ENCODE measurements at places on chromosomes 7 and 10. TPM values are rescaled to one million over a fixed set of nuclear protein-coding genes. Genes with fewer than 3 reads are reported as not detected.

The OTUD1 gene
- total RNA-seq, result 16.8 TPM

The CYP2C19 gene
- not detected for total RNA-seq

The TRIM56 gene
- 72.3 TPM for total RNA-seq

The OR13A1 gene
- 0.10 TPM for total RNA-seq

The SLC16A12 gene
- total RNA-seq, result not detected

The SEMA4G gene
- total RNA-seq, result 1.1 TPM

The CHAT gene
- not detected for total RNA-seq

The FFAR4 gene
- not detected for total RNA-seq

The GOLGA7B gene
- total RNA-seq, result 12.2 TPM

The LBX1 gene
- total RNA-seq, result not detected

The TMEM229A gene
- not detected for total RNA-seq

The IL15RA gene
- 16.5 TPM for total RNA-seq

GRCh38 chr10:113093188-113094113 is 143.4 kb downstream of the TCF7L2 start:
- no peak for DNase-seq

- DNase-seq, result peak; percentile 30
These were observed 69.5 kb upstream of the VOPP1 start for GRCh38 chr7:55641811-55642210.

DNA sequence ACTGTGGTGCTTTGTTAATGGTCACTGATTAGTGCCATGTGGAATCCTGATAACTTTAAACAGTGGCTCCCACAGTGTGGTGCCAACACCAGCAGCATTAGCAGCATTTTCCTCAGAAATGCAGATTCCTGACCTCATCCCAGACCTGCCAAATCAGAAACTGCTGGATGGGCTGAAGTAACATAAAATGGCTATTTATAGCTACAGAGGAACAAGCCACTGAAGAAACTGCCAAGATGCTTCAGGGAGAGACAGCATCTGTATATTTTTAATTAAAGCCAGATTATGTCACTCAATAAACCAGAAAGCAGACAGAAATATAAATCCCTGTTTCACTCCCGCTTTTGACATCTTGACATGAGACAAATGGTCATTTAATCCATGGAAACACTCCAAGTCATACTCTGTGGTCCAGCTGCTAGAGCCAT is 178.5 kb downstream of the AMPH start:
- DNase-seq, result no peak

DNA sequence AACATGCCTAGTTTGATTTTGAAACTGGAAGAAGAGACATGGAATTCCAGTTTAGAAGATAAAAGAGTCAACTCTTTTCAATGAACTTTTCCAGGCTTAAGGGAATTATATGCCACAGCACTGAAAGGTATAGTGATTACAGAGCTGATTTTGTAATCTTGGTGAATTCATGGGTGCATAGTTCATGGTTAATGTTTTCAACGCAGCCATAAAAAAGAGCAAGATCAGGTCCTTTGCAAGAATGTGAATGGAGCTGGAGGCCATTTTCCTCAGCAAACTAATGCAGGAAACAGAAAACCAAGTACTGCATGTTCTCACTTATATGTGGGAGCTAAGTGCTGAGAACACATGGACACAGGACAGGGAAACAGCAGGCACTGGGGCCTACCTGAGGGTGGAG is 94.2 kb downstream of the CUBN start:
- no peak for DNase-seq

DNA sequence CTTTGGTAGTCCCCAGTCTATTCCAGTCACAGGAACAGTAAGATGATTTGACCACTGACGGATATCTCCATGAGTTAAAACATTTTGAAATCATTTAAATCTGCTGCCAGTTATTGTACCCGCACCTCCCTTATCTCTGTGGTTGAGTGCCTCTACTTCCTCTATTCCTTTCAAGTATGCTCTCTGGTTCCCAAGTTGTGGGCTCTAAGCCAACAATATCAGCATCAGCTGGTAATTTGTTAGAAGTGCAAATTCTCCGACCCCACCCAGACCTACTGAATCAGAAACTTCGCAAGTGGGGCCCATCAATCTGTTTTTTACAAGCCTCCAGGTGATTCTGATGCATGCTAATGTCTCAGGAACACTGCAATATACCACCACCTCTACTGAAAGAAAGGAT is 235.5 kb downstream of the CCSER2 start:
- no peak for DNase-seq

DNA sequence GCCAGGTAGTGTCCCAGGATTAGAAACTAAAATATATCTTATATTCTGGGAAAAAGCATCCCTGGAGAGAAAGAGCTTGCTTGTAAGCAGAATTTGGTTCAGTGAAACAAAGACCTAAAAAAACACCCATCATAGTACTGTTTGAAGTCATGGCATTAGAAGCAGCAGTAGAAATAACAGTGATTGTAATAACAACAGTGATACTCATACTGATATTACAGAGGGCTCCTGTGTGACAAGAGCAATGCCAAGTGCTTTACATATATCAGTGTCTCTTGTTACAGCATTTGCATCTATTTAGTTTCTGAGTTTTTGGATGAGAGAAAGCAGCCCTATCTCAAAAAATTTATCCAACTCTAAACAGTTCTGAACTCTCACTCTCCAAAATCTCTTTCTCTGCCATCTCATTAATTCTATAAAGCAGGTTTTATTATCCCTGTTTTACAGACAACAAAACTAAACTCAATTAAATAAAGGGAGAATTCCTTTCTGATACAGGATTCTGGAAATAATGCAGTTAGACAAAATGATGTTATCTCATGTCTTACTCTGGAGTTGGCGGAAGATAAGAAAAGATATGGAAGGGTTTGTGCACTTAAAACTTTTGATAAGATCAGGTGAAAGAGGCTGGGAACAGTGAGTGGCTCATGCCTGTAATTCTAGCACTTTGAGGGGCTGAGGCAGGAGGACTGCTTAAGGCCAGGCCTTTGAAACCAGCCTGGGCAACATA is 146.5 kb upstream of the AOAH start:
- DNase-seq, result no peak

- no peak for DNase-seq
These were observed 473 bp upstream of the GPER1 start for GRCh38 chr7:1087465-1087814.

GRCh38 chr10:57141708-57142107 is 780.6 kb upstream of the ZWINT start:
- DNase-seq, result no peak

DNA sequence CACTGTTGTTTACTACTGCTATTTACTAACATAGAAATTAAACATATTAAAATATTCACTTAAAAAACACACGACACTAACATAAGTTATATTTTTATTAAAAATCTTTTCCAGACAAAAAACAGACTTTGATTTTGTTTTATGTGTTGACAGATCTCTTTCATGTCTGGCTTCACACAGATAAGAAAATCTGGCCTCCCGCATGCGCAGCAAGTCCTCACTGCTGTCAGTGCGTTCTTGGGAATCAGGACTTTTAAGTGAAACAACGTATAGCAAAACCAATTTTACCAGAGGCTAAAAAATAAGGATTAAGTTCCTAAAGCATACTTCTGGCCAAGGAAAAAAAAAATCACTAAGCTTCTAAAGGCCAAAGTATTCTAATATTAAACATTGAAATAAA is 1.2 kb upstream of the IDI1 start:
- peak; percentile 41 for DNase-seq

DNA sequence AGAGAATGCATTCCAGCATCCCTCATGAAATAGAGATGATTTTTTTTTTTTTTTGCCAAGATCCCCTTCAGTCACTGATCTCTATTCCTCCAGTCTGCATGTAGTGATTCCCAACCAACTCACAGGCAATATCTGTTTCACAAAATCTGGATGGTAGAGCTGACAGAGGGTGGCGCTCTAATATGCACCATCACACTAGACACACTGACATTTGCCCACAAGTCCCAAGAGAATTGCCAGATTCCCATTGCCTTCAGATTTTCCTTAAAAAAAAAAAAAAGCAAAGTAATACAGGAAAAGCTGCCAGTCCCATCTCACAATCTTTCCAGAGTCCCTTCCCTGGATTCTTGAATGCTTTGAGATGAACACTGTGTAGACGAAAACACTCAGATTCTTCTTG is 301.0 kb downstream of the SORCS1 start:
- no peak for DNase-seq

- DNase-seq, result no peak
These were observed 3.5 kb upstream of the WBP1L start for GRCh38 chr10:102740229-102740628.

- DNase-seq, result no peak
These were observed 441.9 kb downstream of the PARD3 start for GRCh38 chr10:34373211-34373610.

- no peak for DNase-seq
These were observed 165.2 kb downstream of the COBL start for GRCh38 chr7:51151455-51151854.

- no peak for DNase-seq
These were observed 24.7 kb downstream of the ADK start for GRCh38 chr10:74175510-74176379.

- peak; percentile 90 for DNase-seq
These were observed 83.0 kb upstream of the DUSP5 start for GRCh38 chr10:110414548-110415309.

DNA sequence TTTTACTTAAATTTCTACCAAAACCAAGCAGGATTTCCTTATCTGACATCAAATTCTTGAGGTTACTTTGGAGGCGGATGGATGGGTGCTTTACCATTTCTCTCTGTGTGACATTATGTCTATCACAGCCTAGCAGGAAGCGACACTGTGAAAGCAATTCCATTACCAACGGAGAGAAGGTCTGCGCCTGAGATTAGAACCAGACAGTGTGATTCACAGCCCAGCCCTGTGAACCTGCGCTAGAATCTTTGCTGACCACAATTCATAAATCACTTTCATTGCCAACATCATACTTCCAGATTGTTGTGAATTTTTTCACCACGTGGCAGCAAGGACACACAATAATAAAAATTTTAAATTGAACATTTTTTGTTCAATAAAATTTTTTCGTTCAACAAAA is 126.5 kb downstream of the CUBN start:
- DNase-seq, result peak; percentile 77

DNA sequence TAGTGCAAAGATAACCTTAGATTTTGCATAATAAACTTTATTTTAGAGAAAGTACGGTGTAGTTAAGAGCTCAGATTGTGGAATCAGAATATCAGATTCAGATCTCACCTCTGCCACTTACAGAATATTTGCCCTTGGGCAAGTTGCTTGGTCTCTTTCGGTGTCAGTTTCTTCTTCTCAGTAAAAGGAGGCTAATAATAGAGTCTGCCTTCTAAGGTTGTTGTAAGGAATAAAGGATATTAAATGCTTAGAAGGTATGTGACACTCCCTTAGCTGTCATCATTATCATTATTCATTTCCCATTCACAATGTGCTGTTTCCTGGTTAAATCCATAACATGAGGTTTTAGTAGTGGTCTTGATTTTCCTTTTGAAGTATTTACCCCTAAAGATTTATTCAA is 42.2 kb downstream of the MPLKIP start:
- DNase-seq, result no peak

- peak; percentile 9 for DNase-seq
These were observed 44.4 kb upstream of the SP4 start for GRCh38 chr7:21383227-21384220.

- no peak for DNase-seq
These were observed 55.3 kb upstream of the YAE1 start for GRCh38 chr7:39510864-39511354.

DNA sequence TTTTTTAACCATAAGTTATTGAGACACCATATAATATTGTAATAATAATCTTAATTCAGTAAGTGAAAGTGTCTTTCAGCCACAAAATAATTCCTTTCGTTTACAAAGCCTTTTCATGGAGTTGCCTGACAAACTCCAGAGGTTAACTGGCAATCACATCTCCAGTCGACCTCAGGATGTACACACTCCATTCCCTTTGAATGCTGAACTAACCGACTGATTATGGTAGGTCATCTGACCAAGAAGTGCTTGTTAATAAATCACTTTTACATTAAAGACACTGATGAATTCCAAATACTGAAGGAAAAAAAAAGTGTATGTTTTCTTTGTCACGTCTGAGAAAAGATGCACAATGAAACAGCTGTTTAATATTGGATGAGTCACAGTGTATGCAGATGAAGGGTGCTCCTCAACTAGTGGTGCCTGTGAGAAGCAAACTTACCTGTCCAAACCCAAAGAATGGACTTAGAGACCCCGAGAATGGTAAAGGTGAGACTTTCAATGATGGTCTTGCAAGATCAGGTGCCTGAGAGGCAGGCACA is 348.1 kb upstream of the VWC2 start:
- DNase-seq, result no peak

- DNase-seq, result peak; percentile 16
These were observed 119.5 kb downstream of the RNF216 start for GRCh38 chr7:5661942-5662341.

DNA sequence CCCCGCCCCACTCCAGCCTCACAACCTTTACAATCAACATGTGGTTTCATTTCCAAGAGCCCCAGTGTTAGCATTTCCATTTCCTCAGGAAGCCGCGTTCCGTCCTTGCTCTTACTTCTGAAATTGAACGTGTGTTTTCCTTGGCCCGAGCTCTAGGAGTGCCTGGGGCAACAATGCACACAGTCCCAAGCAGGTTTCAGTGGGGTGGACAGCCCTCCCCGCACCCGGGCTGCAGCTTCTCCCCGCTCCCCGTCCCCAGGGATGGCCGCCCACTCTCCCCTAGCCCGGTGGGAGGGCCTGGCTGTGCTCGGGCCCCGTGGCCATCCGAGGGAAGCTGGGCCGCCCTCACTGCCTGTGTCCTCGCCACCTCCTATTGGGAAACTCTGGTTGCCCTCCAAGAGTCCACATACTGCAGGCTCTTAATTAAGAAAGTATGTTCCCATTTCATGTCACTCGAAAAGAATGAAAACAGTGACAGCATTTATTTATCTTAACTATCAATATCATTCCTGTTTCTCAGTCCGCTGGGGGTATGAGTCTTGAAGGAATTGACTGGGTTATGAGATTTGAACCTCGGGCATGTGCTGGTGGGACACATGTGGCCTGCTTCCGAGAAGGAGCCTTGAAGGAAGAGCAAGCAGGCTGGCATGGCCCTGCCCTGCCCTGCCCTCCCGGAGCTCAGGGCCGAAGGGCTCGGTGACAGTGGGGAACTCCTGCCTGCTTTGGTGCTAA is 163.8 kb downstream of the GRK5 start:
- DNase-seq, result no peak

GRCh38 chr7:27808626-27809025 is 68.7 kb downstream of the TAX1BP1 start:
- no peak for DNase-seq

DNA sequence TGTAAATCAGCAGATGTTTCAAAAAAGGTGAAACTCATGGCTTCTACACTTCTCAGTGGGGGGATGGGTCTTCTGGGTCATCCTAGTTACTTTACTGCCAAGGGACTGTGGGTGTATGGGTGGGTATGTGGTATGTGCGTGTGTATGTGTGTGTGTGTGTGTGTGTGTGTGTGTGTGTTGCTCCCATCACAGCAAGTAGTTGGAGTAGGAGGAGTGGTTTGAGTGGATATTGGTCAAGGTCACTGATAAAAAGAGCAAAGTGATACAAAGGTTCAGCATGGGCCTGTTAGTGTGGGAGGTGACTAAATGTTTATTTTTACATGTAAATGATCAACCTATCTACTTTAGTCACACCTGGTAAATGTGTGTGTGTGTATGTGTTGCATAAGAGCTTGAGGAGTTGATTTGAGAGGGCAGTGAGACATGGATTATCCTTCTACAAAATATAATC is 11.8 kb upstream of the COBL start:
- DNase-seq, result no peak

- peak; percentile 43 for DNase-seq
These were observed 637 bp downstream of the SAMD8 start for GRCh38 chr10:75111907-75112679.

- DNase-seq, result peak; percentile 38
These were observed at the start of gene EPDR1 for GRCh38 chr7:37920305-37920848. TSS of gene EPDR1 (plus strand) at chr7:37920640. CDS start at chr7:37920940, 300 bp downstream.

GRCh38 chr10:83765731-83766130 is 373.6 kb upstream of the GHITM start:
- no peak for DNase-seq
